Left renal pelvis (tissue), 4 donors: ENCODE measurements at places on chromosomes 5 and 9.

GRCh38 chr9:127873223-127873691 lies 4.2 kb downstream of the AK1 start:
- no peak for DNase-seq

DNA sequence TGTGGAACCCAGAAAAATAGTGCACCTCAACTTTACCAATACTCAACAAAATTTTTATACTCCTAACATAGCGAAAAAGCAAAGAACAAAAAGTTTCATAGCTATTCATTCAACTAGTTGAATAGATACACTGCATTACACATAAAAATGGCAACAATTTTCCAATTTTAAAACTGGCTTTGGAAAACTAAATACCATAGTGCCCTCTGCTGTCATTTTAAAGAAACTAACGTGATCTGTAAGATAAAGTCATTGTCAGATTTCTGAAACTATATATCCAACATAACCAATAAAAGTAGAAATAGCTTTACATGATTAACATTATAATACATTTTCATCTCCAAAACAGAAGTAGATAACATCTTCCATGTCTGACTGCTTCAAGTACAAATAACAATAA lies 31.6 kb downstream of the DTWD2 start:
- no peak for DNase-seq

DNA sequence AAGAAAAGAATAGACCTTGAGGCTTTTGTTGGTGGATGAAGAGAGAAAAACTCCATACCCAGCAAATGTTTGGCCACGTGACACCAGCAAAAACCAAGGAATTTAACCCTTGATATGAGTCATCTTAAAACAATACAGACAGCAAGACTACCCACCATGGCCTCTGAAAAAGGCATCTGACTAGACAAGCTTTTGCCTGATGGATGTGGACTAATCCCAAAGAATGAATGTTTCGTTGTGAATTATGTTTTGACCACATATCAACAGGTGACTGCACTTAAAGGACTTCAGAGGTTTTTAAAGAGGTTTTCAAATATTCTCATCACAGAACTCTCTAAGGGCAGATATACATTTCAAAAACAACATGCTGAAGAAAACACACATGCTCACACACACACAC lies 33.0 kb upstream of the SLC1A3 start:
- no peak for DNase-seq

DNA sequence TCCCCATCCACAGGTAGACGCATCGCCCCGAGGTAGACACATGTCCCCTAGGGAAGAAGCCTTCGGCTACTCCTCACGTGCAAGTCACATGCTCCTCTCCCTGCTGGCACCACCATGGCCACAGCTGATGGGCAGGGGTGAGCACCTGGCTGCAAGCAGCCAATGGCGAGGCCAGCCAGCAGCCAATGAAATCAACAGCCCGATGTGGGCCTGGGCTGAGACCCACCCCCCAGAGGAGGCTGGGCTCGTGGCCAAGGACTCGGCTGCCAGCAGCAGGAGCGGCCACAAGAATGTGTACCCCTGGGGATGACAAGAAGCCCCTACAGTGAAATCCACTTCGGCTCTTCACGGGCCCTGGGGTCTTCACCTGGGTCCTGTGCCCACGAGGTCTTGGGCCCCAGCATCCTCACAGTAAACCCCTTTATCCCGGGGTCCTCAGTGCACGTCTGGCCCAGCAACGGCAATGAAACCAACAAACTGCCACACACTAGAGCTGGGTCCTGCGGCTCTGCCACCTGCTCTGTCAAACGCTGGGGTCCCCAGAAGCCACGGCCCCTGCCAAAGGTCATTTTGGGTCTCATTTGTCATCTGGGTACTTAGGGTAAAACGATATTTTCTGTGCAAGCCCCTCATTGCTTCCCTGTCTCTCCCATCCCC lies 22.1 kb upstream of the PTGES start:
- DNase-seq = no peak

DNA sequence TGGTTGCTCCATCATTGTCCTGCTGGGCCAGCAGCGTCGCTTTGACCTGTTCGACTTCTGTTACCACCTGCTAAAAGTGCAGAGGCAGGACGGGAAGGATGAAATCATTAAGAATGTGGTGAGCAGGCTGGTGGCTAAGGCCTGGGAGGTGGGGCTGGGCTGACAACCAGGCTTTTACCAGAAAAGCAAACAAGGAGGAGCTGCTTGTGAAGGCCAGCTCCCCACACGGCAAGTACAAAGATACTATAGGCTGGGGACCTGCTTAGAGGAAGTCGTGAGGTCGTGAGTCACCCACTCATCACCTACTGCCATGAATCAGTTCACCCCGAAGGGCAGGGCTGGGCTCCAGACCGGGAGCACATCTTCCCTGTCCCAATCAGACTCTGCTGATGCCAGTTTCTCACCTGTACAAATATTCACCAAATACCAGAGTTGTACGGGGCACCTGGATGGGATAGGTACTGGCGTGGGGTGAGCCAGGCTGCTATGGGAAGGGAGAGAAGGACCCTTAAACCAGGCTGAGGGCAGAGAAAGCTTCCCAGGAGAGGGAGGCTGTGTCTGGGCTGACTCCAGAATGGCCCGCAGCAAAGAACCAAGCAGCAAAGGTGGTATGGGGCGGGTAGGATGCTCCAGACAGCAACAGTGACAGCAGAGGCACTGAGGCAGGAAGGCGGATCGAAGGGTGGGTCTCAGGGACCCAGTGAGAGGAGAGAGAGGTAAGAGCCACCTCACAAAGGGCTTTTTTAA lies 69.3 kb upstream of the NIPAL4 start:
- DNase-seq = no peak

DNA sequence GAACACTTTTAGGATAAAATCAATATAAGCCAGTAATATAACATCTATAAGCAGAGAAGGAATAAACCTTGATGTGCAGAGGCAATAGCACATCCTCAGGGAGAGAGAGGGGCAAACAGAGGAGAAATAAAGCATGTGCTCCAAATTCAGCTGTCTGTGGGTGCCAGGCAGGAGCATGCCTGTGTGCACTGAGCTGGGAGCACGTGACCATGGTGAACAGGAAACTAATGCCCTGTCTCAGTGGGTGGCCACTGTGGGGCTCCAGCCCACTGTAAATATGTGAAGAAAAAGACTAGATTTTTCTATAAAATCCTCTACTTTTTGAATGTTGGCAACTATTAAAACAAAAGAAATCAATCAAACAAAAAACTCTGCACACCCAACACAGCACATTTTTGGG lies 55.3 kb downstream of the FYB1 start:
- DNase-seq = no peak
